CD4-positive, alpha-beta T cell treated with Interferon alpha-2 for 1 hour (primary cell): ENCODE measurements at places on chromosomes 2 and 18.

- DNase-seq, result no peak
These were observed 131.7 kb downstream of the SLC4A3 start for GRCh38 chr2:219758907-219759680.

- DNase-seq, result no peak
These were observed 215.6 kb downstream of the HDAC4 start for GRCh38 chr2:239184968-239185903.

GRCh38 chr2:28949617-28950305 is 31.3 kb upstream of the TOGARAM2 start:
- DNase-seq, result no peak

GRCh38 chr18:34848156-34848555 is 138.1 kb downstream of the DTNA start:
- no peak for DNase-seq

GRCh38 chr2:40445467-40445866 is 6.4 kb downstream of the SLC8A1 start:
- no peak for DNase-seq

DNA sequence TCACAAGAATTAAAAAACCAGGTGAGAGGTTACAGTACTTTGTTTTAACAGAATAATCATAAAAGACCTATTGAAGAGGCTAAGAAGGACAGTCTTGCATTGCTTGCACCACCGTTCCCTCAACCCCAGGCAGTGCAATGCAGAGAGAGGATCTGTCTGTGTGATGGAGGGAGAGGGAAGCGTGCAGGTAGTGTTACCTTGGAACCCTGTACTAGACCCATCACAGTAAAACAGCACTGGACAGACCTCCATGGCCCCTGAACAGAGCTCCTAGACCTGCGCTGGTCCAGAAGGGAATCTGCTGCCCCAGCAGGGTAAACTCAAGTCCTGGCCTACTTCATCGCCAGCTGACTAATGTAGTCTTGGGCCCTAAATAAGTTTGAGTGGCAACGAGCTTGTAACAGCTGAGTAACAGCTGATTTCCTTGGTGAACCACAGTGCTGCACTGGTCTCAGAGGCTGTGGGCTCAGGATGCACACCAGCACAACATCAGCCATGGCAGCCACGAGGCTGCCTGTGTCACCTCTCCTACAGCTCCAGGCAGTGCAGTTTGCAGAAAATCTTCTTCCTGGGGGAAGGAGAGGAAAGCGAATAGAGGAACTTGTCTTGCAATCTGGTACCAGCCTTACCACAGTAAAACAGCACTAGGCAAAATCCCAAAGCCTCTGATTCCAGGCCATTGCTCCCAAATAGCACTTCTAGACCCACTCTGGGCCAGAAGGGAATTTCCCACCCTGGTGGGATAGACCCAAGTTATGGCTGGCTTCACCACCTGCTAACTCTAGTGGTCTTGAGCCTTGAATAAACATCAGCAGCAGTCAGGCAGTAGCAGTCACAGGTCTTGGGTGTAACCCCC is 417.2 kb downstream of the CDH7 start:
- no peak for DNase-seq

DNA sequence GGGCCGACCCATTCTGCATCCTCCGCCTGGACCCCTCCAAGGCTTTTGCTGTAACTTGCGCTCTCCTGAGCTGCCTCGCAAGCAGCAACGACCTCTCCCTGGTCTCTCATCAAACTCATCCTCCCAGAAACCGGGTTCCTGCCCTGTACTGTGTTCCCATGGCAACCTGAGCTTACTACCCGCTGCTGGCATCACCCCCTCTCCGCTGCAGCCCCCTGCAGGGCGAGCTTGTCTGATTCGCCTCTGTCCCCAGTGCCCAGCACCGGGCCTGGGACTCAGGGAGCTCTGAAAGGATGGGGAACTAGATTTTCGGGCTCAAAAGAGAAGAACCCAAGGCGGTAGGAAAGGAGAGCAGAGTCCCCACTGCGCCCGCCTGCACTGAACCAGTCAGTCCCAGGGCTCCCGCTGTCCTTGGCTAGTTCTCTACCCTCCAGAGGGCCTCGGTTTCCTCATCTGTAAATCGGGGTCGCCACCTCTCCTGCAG is 463 bp downstream of the HS1BP3 start:
- DNase-seq, result peak; percentile 24

DNA sequence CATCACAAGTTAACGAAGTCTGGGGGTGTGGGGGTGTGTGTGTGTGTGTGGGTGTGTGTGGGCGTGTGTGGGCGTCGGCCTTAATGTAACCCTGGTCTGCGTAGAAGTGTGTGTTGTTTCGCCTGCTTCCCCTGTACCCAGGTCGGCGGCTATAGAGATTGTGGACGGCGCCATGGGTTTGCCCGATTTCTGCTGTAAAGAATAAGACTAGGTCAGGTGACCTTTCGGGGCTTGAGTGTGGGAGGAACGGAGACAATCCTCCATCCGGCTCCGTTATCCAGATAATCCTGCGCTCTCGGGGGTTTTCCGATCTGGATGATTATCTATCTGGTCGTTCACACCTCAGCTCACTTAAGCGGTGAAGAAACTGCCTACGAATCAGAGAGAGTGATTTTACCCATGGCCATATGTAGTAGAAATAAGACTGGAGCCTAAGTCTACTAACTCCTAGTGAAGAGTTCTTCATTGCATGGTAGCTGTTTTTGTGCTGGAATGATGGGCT is 543 bp downstream of the HADHB start:
- peak; percentile 53 for DNase-seq

DNA sequence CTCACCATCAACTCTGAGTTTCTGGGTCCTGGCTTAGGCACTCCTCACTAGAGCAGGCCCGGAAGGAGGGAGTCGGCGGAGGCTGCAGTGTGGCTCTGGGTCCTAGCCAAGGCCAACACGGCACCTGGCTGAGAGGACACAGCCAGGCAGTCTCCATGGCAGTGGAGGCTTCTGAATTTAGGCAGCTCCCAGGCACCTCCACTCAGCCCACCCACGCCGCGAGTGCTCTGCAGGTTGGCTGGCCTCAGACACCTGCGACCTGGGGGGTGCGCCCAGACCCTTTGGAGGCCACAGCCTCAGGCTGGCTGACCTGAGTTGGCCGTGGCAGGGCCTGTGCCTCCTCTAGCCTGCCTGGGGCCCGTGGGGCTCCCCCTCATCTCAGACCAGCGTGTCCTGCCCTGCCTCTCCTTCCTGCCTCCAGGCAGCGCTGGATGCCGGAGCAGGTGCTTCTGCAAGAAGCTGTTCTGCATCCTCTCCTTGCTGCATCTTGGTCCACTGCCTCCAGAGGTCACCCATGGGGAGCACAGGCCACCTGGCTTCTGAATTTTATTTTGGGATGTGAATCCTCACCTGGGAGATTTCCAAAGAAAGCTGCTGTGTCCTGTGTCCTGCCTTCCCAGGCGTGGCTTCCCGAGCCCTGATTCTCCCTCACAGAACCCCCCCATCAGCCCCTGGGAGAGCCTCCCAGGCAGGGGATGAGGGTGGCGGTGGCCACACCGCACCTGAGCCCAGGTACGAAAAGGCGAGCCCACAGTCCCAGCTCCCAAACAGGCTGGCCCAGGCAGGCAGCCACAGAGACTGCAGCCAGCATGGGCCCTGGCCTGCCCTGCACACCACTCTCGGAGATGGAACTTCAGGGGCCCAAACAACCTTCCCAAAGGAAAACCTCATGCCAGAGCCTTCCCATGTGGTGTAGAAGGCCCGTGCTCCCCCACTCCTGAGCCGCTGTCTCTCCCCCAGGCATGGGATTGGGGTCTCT is 23.4 kb downstream of the AQP12A start:
- DNase-seq, result no peak

DNA sequence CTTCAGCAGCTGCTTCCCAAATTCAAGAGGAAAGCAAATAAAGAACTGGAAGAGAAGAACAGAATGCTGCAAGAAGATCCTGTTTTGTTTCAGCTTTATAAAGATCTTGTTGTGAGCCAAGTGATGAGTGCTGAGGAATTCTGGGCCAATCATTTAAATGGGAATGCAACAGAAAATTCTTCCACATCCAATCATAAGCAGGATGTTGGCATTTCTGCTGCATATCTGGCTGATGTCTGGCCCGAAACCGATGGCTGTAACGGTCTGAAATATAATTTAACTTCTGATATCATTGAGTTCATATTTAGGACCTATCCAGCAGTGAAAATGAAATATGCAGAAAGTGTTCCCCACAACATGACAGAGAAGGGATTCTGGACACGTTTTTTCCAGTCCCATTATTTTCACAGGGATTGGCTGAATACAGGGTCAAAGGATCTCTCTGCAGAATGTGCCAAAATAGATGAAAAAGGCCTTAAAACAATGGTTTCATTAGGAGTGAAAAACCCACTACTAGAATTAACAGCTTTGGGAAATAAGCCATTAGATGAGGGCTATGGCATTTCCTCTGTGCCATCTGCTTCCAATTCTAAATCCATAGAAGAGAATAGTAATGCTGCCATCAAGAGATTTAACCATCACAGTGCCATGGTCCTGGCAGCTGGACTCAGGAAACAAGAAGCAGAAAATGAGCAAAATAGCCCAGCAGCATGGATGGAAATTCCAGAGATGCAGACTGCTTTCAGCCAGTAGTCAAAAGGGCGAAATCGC is 175.6 kb downstream of the MC4R start:
- no peak for DNase-seq

- no peak for DNase-seq
These were observed 134.5 kb downstream of the PTRHD1 start for GRCh38 chr2:24658531-24659202.

DNA sequence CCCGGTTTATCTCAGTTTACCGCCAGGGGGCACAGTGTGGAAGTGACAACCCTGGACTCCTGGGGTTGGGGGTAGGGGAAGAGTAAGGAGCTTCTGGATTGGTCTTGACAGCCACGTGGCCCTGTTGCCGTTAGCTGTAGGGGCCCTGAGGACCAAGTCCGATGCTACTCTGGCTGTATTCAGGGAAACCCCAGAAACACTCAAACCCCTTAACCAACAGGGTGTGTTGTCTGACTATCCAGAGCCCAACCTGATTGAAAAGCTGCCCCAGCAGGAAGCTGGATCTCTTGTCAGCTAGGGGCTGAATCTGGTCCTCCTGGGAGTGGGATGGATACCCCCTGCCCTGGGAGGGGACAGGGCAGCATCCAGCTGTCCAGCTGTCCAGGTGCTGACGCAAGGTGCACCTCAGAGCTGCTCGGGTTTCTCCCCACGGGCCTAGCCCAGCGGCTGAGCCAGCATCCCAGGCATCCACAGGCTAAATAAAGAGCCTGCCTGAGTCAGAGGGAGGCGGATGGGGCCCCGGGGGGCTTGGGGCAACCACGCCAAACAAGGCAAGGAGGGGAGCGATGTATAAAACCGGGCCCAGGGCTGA is 3.1 kb upstream of the GMPPA start:
- DNase-seq, result peak; percentile 65

DNA sequence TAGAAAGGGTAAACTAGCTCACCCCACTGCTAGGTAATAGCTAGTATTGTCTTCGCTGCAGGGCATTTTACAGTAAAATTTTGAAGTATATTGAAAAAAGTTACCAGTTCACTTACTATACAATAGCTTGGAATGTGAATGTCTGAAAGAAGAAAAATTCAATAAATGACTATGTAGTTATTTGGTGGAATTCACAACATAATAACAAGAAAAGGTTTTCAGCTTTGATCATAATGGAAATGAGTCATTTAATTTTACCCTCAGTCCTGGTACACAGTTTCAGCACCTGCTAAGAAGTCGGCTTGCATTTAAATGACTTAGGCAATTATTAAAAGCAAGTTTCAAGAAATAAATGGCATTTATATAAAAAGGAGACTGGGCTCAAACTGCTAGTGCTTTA is 90.4 kb downstream of the NUP35 start:
- DNase-seq, result no peak

DNA sequence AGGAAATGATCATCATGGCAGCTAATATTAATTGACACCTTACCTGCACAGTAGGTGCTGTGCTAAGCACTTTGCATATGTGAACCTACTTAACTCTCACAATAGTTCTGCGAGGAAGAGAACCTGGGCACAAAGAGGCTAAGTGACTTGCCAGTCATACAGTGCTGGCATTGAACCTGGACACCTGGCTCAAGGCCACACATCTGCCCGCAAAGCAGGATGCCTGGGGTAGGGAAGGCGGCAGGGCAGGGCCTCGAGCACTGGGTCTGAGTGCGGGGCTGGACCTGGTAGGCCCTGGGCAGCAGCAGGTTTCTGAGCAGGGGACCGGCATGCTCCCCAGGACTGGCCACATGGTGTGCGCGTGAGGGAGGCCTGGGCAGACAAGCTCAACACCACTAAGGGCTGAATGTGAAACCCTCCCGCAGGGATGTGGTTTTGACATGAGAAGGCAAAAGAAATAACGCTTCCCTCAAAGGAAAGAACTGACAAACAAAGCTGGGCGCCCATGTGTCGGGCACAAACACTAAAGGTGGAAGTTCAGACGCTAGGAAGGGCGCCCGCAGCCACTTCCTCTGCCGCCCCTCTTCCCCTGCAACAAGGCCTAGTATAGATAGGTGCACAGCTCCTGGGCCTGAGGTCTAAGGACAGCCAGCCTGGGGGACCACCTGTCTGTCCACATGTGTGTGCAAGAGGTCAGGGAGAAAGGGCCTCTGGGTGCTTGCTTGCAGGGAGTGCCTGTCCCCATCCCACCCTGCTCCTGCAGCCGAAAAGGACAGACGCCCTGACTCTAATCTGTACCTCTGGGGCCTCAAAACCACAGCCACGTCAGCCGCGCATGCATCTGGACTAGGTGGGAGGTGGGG is 92.5 kb downstream of the ZFP36L2 start:
- DNase-seq, result peak; percentile 76

GRCh38 chr2:151150331-151151320 is 111.0 kb downstream of the RBM43 start:
- no peak for DNase-seq

DNA sequence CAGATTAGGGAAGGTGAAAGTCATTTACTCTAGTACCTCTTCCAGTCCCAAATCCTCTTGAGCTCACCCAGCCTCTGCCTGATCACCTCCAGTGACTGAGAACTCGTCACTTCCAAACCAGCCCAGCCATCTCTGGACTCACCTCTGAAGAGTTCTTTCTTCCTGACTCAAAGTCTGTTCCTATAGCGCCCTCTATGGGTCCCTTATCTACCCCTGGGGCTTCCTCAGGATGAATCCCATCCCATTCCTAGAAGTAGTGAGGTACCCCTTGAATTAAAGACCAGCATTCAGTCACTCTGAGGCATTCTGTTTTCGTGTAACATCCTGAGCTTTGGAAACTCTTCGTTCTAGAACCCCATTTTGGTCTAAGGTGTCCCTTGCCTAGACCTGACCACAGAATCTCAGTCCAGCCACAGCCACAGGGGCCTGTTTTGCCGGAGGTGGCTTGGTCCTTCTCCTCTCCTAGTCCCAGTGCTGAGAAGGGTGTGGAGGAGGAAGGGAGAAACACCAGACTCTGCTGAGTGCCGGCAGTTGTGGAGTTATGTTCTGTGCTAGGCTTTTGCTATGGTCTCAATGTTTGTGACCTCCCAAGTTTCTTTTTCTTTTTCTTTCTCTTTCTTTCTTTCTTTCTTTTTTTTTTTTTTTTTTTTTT is 32.7 kb downstream of the SIX3 start:
- no peak for DNase-seq

- DNase-seq, result no peak
These were observed 218.0 kb downstream of the DLGAP1 start for GRCh38 chr18:4236940-4237663.

- peak; percentile 30 for DNase-seq
These were observed 198.6 kb downstream of the MEMO1 start for GRCh38 chr2:31812051-31812798.
